ENCODE measurements at places on chromosomes 12 and 14. TPM values are rescaled to one million over a fixed set of nuclear protein-coding genes. Genes with fewer than 3 reads are reported as not detected.

Gene E2F7
- 9.3 TPM for total RNA-seq

Gene CCDC60
- total RNA-seq = not detected

Gene BCL7A
- total RNA-seq = 38.5 TPM

GRCh38 chr14:104105822-104106470, 20.4 kb downstream of the ASPG start:
- DNase-seq = no peak

DNA sequence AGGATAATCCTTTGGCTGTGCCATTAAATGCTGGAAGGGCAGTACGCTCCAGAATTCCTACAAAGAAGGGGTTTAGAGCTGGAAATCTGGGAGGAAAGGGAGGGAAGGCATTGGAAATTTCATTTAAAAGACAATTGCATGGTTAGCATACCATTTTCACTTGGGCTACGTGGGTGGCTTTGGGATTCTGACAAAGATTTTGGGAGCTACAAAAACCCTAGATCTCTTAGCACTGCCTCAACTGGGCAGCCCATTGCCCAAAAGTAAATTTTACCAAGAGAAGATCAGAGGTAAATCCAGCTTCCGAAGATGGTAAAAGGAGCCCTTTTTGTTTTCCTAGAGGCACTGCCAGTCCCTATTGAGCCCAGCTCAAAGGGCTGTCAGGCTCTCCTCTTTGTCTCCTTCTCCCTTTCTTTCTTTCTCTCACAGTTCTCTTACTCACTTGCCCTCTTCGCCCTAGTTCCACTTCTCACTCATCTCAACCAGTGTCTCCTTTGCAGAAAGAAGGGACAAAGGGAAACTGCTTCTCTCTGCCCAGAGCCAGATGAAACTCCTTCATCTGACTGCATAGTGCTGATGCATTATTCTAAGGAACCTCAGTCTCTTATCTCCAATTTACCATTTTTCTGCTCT, 125.4 kb upstream of the PLEKHA5 start:
- no peak for DNase-seq

GRCh38 chr14:91232052-91232451, 12.5 kb downstream of the GPR68 start:
- no peak for DNase-seq

GRCh38 chr12:126960709-126961108, 1306.3 kb upstream of the TMEM132C start:
- DNase-seq = no peak

DNA sequence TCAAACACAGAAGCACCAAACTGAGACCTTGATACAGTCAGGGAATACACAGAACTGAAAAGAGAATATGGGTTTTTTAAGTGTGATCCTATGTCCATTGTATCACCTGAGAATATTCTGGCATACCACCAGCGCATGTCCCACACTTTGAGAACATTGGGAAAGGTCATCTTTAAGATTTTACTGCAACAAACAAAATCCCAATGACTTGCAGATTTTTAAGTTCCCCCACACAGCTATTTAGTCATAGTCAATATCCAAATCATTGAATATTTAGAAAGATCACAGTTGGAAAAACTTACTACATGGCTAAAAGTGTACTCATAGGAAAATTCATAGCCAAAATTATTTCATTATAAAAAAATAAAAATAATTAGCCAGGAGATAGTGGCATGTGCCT, 54.5 kb downstream of the TRPV4 start:
- no peak for DNase-seq

DNA sequence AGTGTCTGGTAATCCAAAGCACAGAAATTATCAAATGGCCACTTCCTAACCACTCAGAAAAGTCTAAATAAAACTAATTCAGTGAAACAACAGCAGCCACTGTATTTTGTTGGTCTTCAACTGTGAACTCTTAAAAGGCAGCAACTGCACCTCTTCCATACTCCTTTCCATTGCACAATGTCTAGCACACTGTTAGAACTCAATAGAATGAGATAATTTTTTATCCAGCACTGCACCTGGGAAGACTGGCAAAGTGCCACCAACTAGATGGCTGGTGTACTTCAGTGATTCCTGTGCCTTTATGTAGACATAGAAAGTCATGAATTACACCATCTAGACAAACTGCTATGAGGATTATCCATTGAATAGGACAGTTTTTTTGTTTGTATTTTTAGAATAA, 26.2 kb downstream of the LGR5 start:
- DNase-seq = no peak

GRCh38 chr12:3913278-3913677, 40.1 kb upstream of the PARP11 start:
- DNase-seq = no peak

GRCh38 chr14:56895154-56895553, 84.9 kb upstream of the OTX2 start:
- DNase-seq = no peak

DNA sequence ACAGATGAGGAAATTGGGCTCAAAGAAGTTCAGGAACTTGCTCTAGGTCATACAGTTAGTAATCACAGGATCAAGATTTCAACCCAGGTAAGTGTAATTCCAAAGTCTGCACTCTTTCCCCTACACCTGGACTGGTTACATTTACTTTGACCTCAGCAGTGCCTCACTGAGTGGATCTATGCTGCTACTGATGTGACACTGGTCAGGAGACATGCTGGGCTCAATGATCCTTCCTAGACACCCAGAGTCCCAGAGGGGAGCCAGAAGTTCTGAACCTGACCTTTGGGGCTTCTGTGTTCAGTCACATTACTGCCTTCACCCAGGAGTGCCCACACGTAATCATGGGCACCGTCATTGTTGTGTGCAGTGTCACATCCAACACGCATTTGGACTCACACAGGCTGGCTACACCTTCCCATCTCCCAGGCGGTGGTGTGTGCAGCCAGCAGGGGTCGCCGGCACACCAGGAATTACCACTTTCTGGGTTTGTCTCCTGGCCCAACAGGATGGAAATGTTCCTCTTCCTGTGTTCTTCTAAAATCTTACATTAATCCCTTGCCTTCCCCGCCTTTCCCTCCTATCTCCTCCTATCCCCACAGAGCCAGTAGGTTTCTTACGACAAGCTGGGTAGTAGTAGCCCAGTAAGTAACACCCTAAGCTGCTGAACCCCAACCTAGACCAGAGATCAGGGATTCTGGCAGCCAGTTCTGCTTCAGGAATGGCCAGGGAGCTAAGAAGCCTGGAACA, 25.6 kb downstream of the CALCOCO1 start:
- peak; percentile 85 for DNase-seq

- DNase-seq = peak; percentile 5
Measured at GRCh38 chr14:61034416-61035120, 53.5 kb downstream of the SLC38A6 start.

GRCh38 chr12:1517734-1518525, 76.5 kb downstream of the FBXL14 start:
- no peak for DNase-seq

- peak; percentile 83 for DNase-seq
Measured at GRCh38 chr12:6735448-6736191, 11.8 kb downstream of the COPS7A start.

DNA sequence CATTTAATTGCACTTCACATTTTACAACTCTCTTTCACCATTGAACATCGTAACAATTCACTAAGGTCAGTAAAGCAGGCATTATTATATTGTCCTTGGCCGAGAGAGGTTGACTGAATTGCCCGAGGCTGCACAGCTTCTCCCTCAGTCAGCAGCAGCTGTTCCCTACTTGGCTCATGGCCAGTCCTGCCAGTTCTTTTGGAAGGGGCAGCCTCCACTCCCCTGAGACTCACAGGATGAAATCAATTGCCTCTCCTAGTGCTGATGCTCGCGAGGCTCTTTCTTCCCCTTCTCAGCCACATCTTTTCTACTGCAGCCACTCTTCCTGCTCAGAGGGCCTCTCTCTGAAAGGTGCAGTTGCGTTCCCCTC, 79.9 kb upstream of the KCNA1 start:
- no peak for DNase-seq

Measured in cerebellum (tissue), 4 donors.